Activated naive CD4-positive, alpha-beta T cell treated with anti-CD3 and anti-CD28 coated beads, Interleukin-2, amount 50 U/mL, for 72 hours (primary cell): ENCODE measurements at places on chromosomes 7 and 10. TPM values are rescaled to one million over a fixed set of nuclear protein-coding genes. Genes with fewer than 3 reads are reported as not detected.

The ARHGEF35 gene
- total RNA-seq: 0.19 TPM

The MPP7 gene
- total RNA-seq: 13.2 TPM

The GIMAP7 gene
- total RNA-seq: 32.2 TPM

The HOXA4 gene
- total RNA-seq: not detected

The PLEKHS1 gene
- total RNA-seq: not detected

The VWC2 gene
- not detected for total RNA-seq

The CTAGE6 gene
- 0.93 TPM for total RNA-seq

The CDK14 gene
- 0.05 TPM for total RNA-seq

The PALD1 gene
- 0.20 TPM for total RNA-seq

The HOXA1 gene
- not detected for total RNA-seq

The LRRC18 gene
- not detected for total RNA-seq

The SLC16A9 gene
- 0.07 TPM for total RNA-seq

The TRPV5 gene
- not detected for total RNA-seq

The DYNC1I1 gene
- total RNA-seq: not detected

The TUBB8 gene
- not detected for total RNA-seq

The SCRN1 gene
- total RNA-seq: 2.1 TPM

The JCAD gene
- 0.02 TPM for total RNA-seq

The CEP55 gene
- total RNA-seq: 61.3 TPM

The NAMPT gene
- 334 TPM for total RNA-seq

The CCDC201 gene
- not detected for total RNA-seq

The DTX2 gene
- total RNA-seq: 22.3 TPM

The GATA3 gene
- 5.7 TPM for total RNA-seq

The TAS2R40 gene
- not detected for total RNA-seq

The AZGP1 gene
- 0.43 TPM for total RNA-seq

The CARD11 gene
- total RNA-seq: 131 TPM

The METTL27 gene
- total RNA-seq: 0.50 TPM

The CALHM1 gene
- total RNA-seq: not detected

The KNDC1 gene
- 0.07 TPM for total RNA-seq

The TMEM229A gene
- total RNA-seq: not detected

The PLXDC2 gene
- total RNA-seq: not detected

The MACC1 gene
- not detected for total RNA-seq

The FBXO24 gene
- total RNA-seq: 1.9 TPM

The SORCS1 gene
- total RNA-seq: not detected

The CPEB3 gene
- total RNA-seq: 1.9 TPM

The CFAP58 gene
- total RNA-seq: 1.3 TPM

The GHRHR gene
- not detected for total RNA-seq

The ABCC2 gene
- total RNA-seq: 1.2 TPM

The KCNH2 gene
- total RNA-seq: 0.41 TPM

The EPHA1 gene
- total RNA-seq: 1.8 TPM

The OR2A12 gene
- total RNA-seq: not detected

The SPAM1 gene
- not detected for total RNA-seq

The ZNF735 gene
- total RNA-seq: not detected

The NPC1L1 gene
- total RNA-seq: 0.06 TPM

The RGR gene
- not detected for total RNA-seq

The HTR5A gene
- total RNA-seq: not detected

The ZCWPW1 gene
- 5.6 TPM for total RNA-seq

The MET gene
- total RNA-seq: not detected

The LAMB4 gene
- not detected for total RNA-seq

The ADAP1 gene
- total RNA-seq: 9.2 TPM

The NOD1 gene
- total RNA-seq: 17.2 TPM

The EN2 gene
- not detected for total RNA-seq

The TACR2 gene
- not detected for total RNA-seq

The RBP3 gene
- total RNA-seq: not detected
